GM23338 (cell line): ENCODE measurements at places on chromosomes 5 and 9. TPM values are rescaled to one million over a fixed set of nuclear protein-coding genes. Genes with fewer than 3 reads are reported as not detected.
A peak's percentile ranks its signal among the peaks of the same experiment; 100 is the strongest.

- DNase-seq, result peak; percentile 22
Measured at GRCh38 chr5:150301901-150302300, 804 bp downstream of the ARSI start.

GRCh38 chr5:97297063-97297703 is 114.1 kb upstream of the RIOK2 start:
- peak; percentile 81 for DNase-seq

DNA sequence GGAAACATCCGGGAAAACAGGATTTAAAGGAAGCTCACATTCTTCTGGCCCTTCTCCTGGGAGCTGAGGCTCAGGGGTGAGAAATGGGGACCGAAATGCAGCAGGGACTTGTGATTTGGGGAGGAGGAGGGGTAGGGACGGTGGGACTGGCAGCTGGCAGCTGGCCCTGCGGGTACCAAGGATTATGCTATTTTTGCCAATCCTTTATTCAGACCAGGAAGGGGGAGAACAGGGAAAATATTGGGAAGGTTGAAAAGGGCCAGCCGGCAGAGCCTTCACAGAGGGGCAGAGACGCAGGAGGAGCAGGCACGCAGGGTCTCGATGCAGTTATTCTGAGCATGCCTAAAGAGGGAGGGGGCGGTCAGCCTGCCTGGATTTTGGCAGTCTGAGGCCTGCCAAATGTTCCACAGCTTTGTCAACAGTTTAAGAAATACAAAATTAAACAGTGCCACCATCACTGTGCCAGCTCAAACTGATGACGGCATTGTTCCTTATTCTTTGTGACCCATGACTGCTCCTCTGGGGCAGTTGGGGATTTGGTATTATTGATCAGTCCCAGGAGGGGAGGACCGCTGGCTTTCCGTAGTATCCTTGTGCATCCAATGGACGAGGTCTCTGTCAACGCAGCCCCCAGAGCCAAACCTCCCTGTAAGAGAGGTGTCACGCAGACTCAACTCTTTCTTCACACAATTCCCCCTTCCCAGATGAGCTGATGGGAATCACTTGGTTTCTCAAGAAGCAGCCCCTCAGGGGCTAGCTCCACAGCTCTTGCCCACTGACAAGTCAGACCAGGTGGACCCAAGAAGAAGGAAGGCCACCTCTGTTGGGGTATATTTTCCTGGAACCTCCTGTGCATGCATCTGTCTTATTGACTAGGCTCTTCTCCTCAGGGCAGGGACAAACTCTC is 553.3 kb downstream of the BNC2 start:
- DNase-seq, result no peak

ZNF462 gene
- 87.8 and 101 TPM in 2 replicates for total RNA-seq
